ENCODE measurements at places on chromosomes 12 and 14.

DNA sequence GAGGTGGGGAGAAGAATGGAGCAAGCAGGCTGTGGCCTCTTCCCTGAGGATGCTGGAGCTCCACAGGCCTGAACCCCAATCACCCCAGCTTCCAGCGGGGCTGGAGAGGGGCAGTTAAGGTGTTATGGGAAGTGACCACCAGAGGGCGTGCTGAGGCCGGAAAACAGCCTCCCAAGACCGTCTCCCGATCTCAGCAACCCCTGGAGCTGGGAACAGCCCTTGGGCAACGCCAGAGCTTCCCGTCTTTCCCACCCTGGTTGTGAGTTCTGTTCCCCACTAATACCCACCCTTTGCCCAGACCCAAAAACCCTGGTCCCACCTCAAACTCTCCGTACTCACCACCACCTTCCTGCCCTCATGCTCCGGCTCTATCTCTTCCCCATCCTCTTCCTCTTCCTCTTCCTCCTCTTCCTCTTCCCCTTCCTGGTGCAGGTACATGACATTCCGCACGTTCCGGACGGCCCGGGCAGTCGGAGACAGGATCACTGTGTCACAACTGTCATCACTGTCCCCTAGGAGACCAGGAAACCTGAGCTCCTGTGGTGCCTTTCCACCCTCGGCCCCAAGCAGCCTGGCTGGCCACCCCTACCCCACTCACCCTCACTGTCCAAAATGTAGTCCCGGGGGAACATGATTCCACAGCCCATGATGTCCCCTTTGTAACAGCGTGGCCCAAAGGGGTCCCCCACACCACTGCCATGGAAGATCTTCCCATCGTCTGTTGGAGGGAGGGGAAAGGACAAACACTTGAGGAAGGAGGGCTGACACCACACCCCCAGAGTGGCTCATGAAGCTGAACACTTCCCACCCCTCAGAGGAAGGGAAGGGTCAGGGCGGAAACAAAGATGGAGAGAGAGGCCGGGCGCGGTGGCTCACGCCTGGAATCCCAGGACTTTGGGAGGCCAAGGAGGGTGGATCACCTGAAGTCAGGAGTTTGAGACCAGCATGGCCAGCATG, 12.9 kb downstream of the SPRYD3 start:
- DNase-seq, result peak; percentile 73

DNA sequence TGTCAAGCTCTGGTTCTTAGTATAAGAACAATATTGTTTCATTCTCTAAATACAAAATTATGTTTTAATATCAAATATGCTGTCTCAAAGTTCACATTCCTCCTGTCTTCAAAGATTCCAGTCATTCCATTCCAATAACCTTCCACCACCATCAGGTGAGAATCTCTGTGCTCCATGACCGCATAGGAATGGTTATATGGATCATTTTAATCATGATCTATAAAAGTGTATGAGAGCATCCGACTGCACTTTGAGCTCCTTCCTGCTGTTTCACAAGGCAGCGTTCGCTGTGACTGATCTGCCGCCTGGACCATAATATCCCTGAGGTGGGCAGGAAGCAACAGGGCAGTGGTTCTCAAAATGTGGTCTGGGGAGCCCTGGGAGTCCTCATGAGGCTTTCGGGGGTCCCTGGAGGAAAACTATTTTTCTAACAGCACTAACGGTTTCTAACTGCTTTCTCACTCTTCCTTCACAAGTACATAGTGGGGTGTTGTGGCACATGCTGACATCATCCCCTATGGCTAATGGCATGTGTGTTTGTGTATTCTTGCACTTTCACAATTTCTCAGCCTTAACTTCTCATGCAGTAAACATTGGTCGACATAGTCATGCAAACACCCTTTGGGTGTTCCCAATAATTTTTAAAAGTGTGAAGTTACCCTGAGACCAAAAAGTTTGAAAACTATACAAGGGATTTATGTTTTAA, 137.4 kb downstream of the ANO2 start:
- no peak for DNase-seq

GRCh38 chr14:74217672-74218448, 21.4 kb upstream of the VSX2 start:
- peak; percentile 62 for DNase-seq

DNA sequence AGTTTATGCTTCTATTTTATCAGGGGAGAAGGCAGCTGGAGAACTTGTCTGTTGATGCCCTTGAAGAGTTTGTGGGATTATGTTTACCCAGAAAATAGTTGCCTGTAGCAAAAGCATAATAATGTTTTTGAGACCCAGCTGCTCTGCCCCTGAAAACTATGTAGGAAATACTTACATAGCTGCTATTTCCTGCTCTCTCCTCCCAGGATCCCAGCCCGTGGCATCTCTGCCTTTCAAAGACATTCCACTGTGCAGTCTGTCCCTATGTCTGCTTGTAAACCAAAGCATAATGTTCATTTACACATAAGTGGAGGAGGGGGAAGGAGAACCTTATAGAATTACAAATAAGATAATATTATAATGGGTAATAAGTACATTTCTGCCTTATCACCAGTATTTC, 198.7 kb downstream of the SYT1 start:
- no peak for DNase-seq

- no peak for DNase-seq
These were observed 369.8 kb downstream of the AACS start for GRCh38 chr12:125434936-125435443.

Measured in T-helper 9 cell (primary cell).